ENCODE measurements at places on chromosomes 5 and 9.

- DNase-seq: no peak
These were observed 293.3 kb downstream of the MAN2A1 start for GRCh38 chr5:109982966-109983534.

DNA sequence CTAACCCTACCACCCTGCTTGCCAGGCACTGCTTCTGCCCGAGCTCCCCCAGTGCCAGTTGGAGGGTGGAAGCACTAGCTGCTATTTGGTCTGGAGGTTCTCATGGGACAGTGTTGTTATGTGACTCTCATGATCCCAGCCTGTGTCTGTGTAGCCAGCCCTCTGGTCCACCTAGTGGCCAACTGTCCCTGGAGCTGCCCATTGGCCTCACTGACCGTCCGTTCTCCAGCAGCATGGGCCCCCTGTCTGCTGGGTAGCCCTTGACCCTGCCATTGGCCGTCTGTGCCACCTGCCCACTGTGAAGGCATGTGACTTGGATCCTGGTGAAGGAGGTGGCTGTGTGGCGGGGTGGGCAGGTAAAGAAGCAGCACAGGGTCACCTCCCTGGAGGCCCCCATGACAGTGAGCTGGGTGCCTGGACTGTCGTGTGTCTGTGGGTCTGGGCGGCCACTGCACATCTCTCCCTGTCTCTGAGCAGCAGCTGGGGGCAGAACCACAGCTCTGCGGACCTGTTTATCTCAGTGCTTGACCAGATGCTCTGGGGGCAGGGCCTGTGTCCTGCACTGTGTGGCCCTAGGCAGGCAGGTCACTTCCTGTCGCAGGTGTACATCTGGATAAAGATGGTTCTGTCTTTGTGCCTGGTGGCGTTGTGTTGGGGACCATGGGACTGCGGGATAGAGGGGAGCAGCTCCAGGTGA is 11.4 kb downstream of the PHF2 start:
- no peak for DNase-seq

- no peak for DNase-seq
These were observed 115.3 kb downstream of the CD180 start for GRCh38 chr5:67081261-67081660.

- no peak for DNase-seq
These were observed 102.7 kb upstream of the CD180 start for GRCh38 chr5:67299231-67299735.

GRCh38 chr5:73678322-73678740 is 52.3 kb downstream of the ARHGEF28 start:
- no peak for DNase-seq

DNA sequence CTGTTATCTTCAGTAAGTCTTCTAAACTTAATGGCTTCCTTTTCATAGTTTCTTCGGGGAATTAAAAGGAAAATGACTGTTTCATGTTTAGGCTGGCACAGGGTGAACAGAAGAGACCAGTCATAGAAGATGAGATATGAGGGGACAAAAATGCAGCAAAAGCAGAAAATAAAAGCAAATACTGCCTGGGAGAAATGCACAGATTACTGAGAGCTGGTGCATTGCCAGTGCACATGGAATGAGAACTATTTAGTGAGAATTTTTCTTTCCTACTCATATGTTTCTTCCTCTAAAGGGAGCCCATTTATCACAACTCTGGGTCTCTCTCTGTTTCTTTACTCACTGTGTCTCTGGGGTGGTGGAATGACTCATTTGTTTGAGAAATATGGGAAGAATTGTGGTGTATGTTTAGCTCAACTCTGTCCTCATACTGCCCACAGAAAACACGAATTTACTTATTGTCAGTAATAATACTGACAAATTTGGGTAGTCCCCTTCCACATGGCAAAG is 25.9 kb upstream of the ANKRD55 start:
- no peak for DNase-seq

DNA sequence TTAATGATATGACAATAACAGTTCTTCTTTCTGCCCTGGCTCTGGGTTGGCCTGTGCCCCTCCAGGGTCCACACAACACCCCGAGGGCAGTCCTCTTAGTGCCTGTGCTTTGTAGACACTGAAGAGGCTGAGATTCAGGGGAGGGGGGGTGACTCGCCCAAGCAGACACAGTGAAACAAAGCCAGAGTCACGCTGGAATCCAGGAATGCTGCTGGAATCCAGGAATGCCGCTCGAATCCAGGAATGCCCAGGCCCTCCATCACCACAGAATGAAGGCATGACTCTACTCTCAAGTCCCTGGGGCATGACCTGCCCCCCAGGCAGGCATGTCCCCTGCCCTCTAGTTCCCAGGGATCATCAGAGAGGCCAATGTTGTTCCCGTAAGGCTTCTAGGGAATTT is 73.1 kb downstream of the LRSAM1 start:
- no peak for DNase-seq

GRCh38 chr5:152142840-152143469 is 218.3 kb upstream of the GLRA1 start:
- peak; percentile 40 for DNase-seq

- DNase-seq: no peak
These were observed 129.3 kb upstream of the LPCAT1 start for GRCh38 chr5:1652873-1653697.

DNA sequence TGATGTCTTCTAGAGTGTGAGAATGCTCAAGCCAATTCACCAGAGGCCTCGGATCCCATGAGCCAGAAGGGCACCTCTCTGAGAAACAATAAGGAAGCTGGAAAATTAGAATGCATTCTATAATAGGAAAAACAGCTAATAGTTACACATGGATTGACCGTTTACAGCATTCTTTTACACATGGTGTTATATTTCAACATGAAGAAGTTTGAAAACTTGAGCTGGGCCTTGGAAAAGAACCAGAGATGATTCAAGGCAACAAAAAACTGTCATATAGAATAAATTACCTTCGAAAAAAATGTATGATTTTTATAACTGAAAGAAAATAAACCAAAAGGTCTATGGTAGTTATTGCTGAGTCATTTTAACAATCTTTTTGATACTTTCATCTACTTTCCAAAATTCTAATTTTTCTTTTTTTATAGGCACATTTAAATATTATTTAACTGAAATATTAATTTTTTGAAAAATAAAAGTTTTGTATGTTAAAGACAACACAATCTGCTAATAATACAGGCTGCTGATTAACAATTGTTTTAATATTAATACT is 6.2 kb downstream of the SH3TC2 start:
- no peak for DNase-seq

- DNase-seq: no peak
These were observed 980 bp downstream of the COL5A1 start for GRCh38 chr9:134642385-134643181.

DNA sequence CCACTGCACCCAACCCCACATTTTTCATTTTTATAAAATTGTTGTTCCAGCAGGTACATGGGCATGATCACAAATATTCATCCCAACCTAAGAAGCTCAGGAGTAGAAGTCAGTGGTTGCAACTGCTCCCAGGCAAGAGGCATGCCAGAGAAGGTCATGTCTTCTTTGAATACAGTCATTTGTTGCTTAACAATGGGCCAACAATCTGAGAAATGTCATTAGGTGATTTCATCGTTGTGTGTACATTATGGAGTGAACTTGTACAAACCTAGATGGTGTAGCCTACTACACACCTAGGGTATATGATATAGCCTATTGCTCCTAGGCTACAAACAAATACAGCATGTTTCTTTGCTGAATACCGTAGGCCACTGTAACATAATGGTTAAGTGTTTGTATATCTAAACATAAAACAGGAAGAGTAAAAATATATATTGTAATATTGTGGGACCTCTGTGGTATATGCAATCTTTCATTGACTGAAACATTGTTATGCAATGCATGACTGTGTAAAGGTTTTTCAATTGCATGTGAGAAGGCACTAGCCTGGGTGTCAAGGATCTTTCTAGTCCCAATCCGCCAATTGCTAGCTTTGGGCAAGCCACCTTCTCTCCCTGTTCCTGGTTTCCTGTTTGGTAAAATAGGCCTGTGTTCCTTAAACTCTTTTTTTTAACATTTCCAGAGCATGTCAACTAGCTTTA is 27.6 kb downstream of the ATP10B start:
- DNase-seq: no peak

DNA sequence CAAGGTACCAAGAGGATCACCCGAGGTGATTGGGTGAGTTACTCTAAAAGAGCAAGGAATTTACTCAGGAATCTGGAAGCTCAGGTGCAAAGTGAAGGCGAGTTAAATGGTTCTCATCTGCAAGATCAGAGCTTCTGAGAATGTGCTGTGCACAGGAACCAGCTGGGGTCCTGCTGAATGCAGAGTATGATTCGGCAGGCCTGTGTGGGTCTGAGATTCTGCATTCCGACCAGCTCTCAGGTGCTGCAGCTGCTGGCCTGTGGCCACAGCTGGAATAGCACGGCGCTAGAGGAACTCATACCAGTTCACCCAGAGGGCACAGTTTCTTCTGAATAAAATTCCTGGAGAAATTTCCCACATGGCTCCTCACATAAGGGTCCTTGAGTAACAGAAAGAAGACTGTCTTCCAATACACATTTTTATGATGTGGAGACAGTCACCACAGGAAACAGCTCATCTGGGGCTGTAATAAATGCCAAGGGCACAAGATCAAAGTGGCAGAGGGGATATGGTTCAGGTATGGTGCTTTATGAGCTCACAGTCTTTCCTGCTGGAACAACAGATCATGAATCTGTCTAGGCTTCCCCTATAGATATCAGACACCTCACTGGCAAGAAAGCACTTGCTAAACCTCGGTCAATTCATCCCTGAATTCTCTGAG is 83.9 kb downstream of the PTPN3 start:
- DNase-seq: no peak

- no peak for DNase-seq
These were observed 54.6 kb downstream of the SUSD1 start for GRCh38 chr9:112120439-112120925.

- no peak for DNase-seq
These were observed 242.2 kb downstream of the FER start for GRCh38 chr5:108989761-108990392.

DNA sequence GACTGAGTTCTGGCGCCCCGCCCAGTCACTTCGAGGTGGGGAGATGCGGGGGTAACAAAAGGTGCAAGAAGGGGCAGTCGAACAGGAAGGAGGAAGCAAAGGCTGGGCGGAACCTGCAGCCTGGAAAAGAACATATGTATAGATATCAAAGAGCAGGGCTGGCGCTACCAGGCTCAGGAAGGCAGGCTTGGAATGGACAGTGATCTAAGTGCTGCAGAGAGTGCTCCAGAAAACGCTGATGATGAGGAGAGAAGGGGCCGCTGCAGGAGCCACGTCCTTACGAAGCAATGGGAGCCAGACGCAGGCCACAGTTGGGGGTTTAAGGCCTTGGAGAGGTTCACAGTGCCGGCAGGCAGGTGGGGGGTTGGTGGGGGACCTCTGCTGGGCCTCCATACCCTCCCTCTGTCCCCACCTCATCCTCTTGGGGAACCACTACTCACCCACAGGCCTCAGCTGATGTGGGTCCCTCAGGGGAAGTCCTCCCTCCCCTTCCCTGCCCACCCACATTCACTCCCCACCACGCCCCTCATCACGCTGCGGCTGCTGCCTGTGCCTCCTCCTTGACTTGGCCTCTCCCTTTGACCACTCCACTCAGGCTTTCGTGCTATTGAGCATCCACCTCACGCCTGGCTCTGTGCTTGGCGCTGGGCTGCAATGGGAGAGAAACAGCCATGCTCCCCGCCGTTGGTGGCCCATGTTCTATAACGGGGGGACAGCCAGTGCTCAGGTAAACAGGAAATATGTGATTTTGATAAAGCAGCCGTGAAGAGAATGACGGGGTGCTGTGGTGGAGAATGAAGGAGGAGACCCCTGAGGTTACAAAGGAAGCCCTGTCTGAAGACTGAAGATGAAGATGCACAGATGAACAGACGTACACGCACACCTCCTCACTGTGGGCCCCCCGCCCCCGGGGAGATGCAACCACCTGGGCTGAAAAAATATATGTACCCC is 40.5 kb upstream of the RPL26L1 start:
- DNase-seq: no peak

GRCh38 chr9:87889065-87889881 is 6.6 kb downstream of the SPATA31E1 start:
- no peak for DNase-seq

- DNase-seq: peak; percentile 62
These were observed 50.5 kb upstream of the EXOC3 start for GRCh38 chr5:392431-392988.

DNA sequence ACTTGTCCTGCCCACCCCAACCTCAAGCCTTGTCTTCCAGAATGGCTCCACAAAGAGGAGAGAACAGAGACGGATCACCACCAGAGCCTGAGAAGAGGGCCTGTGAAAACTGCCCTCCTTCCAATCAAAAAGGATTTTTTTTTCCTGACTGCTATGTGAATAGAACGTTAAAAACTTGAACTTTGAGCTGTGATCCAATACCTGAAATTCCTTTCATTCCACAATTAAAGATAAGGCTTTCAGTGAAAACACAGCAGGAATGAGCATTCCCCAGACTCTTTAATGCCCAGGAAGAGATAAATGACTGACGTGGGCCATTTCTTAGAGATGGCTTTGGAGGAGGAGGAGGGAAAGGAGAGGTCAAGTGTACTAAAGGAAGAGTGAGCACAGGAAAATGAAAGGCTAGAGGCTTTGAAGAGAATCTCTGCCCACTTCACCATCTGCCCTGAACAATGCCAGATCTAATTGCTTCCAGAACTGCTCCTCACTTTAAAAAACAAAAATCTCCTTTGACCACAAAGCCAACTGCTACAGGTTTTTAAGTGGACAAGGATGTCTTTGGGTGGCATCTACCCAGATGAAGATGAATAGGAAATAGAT is 177.9 kb upstream of the MAP3K1 start:
- DNase-seq: no peak

DNA sequence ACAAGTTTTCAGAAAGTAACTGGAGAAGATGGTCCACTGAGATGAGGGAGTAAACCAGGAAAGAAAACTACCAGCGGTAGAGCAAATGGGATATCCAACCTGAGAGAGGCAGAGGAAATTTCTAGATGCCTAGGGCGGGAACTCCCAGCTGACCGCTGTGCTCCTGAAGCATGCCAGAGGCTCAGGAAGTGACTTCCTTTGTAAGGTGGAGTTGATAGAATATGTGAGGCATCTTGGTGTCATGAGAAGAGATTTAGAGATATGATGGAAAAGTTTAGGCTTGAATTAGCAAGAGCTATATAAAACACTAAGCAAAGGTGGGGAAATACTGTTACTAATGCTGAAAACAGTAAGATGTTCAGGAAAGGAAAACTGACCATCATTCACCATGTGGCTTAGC is 124.1 kb downstream of the C9orf152 start:
- DNase-seq: no peak

DNA sequence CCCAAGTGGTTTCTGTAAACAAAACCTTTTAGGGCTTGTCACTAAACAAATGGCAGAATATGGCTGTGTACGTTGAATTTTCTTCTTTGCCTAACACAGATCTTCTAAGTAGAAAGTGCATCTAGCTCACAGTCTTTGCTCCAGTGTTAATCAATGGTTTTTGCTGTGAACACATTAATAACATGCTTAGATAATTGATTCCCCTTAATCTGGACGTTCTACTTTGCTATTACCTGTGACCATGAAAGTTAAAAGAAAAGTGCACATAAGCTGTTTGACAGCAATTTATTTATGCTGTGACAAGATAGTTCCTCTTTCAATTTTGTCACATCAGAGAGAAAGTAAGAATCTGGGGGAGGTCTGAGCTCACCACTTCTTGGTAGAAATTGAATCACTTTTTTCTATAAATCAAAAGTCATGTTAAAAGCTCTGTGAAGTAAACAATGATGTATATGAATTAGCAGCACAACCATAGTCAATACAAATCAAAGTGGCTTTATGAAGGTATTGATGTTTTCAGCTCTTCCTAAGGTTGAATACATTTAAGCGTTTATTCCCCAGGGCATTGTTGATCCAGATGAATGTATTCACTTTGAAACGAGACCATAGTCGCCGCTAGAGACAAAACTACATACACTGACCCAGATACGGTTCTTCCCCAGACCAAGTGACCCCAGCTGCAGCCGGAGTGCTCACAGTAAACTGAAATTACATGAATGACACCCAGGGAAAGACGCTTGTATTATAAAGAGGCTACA is 174.6 kb upstream of the ZNF608 start:
- no peak for DNase-seq
